ENCODE measurements at places on chromosomes 7 and 10.

- no peak for DNase-seq
Measured at GRCh38 chr10:3668966-3669330, 116.1 kb downstream of the KLF6 start.

DNA sequence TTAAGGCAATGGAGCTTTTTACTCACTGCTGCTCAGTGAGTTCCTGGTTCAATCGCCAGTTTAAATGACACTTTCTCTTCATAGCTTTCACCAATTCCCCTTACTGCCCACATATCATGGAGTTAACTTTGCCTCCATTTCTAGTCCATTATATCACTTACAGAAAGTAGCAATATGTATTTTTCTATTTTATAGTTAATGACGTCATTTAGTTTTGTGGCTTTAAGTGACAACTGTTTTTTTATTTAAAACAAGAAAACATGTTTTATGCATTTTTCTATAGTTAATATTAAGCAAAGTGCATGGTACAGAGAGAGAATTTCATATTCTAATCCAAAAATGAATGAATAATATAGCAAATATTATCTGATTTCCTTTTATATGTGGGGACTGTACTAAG lies 363.3 kb downstream of the CDC14C start:
- DNase-seq = no peak

DNA sequence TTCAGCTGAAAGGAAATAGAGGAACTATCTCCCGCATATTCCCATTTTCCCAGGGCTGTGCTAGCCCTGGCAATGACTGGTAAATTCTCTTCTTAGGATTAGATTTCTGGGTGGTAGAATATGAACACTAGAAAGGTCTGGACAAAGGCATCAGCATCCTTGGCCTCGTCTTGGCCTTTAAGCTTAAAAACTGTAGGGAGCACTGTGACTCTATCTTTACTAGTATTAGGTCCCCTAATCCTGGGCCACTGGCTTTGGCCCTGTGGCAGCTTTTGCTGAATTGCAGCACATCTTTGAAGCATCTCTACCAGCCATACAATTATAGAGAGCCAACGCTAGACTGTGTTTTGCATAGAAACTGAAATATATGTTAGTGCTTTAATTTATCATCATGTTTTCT lies 41.5 kb upstream of the EBLN1 start:
- DNase-seq = no peak

DNA sequence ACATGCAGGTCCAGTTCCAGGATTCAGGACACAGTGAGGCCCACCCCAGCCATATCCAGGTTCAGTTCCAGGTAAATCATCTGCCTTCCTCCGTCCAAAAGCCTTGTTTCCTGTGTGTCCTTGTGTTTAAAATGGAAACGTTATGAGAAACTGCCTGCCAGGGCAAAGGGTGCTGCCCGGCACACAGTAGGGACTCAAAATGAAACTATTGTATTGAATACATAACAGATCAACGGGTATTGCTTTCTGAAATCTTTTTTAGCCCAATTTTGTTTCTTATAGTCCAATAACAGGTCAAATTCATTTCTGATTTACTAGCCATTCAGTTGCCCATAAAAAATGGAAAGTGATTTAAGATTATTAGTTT lies 115.5 kb downstream of the EGFR start:
- DNase-seq = no peak

DNA sequence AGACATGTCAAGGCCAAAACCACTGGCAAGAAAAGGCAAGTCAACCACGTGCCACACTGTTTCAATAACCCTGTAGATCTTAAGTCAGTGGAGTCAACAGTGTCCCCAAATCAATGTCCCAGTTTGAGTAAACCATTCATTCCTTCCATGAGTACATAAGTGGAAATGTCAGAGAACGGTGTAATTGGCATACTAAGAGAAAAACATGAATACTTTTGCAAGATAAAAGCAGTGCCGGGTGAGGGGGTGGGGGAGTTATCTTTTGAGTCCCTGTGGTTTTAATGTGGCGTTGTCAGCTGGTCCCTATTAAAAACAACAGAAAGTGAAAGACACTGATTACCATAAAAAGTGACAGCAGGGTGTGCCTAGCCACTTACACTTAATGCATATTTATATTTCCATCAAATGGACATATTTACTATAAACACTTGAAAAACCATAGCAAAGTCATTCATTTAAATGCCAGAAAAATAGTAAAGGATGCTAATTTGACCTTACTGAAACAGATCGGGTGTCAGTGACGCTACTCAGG lies 37.8 kb downstream of the RSU1 start:
- DNase-seq = peak; percentile 43

- DNase-seq = no peak
Measured at GRCh38 chr10:3045471-3046209, 21.7 kb upstream of the PFKP start.

Data from naive thymus-derived CD4-positive, alpha-beta T cell (primary cell).